ENCODE measurements at places on chromosomes 4 and X. TPM values are rescaled to one million over a fixed set of nuclear protein-coding genes. Genes with fewer than 3 reads are reported as not detected.

The UGT2A1 gene
- not detected for total RNA-seq

The MPC1L gene
- not detected for total RNA-seq

The ADRA2C gene
- total RNA-seq: 36.2 TPM

The TRO gene
- total RNA-seq: 11.6 TPM
